Smooth muscle cell of the umbilical artery (primary cell): ENCODE measurements at places on chromosomes 7 and 10. TPM values are rescaled to one million over a fixed set of nuclear protein-coding genes. Genes with fewer than 3 reads are reported as not detected.

The TUBB8 gene
- total RNA-seq, result not detected in 2 replicates

The HOXA6 gene
- 3.6 and 5.8 TPM in 2 replicates for total RNA-seq

The FAM25C gene
- total RNA-seq, result not detected in 2 replicates

The JAKMIP3 gene
- total RNA-seq, result 0.30 and 0.32 TPM in 2 replicates

The EPO gene
- not detected in 2 replicates for total RNA-seq
